ENCODE measurements at places on chromosomes 7 and 10.

GRCh38 chr10:132810141-132810806 lies 24.3 kb upstream of the NKX6-2 start:
- DNase-seq, result no peak

DNA sequence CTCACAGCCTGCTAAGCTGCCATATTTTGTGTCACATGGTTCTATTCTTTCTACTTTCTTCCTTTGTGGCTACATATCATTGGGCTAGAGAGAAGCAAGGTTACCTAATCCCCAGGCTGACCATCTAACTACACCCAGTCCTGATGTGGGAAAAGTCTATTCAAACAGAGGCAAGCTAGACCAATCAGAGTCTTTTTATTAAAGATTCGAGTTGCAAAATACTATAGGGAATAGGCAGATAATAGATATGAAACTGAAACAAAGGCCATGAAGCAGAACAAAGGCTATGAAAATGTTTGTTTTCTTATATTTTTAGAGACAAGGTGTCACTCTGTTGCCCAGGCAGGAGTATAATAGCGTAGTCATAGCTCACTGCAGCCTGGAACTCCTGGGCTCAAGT lies 36.7 kb downstream of the MTERF1 start:
- DNase-seq, result no peak

DNA sequence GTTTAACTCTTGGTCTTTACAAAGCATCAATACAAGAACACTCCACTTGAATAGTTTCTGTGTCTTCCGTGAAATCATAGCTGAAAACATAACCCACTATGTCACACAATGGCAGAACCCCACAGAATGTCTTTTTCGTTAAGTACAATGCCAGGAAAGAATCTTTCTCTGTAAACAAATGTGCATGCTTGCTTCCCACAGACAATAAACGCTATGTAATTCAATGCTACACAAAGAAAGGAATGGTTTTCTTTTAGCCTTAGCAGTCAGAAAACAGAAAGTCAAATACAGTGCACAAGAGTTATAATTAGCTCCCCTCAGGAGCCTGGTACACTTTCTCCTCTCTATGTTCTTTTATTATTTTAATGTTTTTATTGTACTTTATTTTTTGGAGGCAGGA lies 186.1 kb downstream of the SRPK2 start:
- no peak for DNase-seq

GRCh38 chr10:58508316-58508715 lies 4.4 kb upstream of the BICC1 start:
- peak; percentile 78 for DNase-seq

GRCh38 chr10:3750006-3750816 lies 34.8 kb downstream of the KLF6 start:
- no peak for DNase-seq

- no peak for DNase-seq
These were observed 125.2 kb downstream of the SLIT1 start for GRCh38 chr10:97060441-97061084.

DNA sequence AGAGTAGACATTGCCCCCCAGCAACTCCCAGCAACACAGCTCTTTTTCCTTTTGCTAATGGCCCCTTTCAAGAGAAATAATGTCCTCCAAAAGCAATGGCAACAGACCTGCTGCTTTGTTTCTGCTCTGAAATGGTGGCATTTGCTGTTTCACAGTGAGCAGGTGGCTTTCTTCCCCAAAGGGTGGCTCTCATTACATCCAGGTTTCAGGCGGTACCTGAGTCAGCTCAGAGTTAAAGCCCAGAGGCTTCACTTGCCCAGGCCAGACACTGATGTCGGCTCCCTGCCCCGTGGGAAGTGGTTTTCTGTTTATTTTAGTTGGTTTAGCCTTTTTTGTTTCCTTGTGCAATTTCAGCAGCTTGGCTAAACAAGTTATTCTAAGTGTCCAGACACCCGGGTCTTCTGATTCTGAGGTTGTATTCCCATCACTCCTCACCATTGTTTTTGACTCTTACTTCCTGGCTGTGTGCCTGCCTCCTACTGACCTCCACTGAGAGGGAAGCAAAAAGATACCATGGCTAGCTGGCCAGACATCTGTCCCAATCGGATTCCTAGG lies 7.8 kb upstream of the ATOH7 start:
- no peak for DNase-seq

GRCh38 chr7:50695026-50695425 lies 87.7 kb downstream of the GRB10 start:
- DNase-seq, result no peak

DNA sequence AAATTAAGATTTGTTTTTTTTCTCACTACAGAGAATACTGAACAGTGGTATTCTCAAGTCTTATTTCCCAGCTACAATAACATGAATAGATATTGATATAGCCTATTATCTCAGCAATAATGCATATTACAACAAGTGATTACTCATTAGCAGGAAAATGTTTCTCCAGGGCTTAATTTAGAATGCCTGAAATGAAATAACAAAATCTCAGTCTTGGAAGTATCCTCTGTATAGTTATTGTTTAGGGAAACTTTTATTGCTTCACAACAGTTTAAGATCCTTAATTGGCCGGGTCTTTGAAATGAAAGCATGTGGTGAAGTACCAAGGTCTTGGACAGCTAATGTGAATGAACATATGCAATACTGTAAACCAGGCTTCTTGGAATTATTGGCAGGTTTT lies 79.1 kb upstream of the ZEB1 start:
- DNase-seq, result no peak

DNA sequence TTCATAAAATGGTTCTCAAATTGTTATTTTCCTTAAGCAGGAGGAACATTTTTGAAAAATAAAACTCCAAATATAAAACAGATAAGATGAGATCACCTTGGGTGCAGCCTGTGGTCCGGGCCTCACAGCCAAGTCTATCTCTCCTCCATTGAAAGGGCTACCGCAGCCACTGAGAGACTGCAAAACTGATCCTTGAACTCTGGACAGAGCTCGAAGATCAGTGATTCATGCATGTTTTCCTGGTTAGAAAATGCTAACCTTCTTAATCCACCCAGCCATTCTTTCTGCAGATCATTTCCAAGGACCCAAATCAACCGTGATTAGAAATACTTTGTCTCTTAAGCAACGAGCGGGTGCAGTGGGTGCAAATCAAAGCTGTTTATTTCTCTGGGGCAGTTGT lies 378.8 kb downstream of the PLXDC2 start:
- no peak for DNase-seq

DNA sequence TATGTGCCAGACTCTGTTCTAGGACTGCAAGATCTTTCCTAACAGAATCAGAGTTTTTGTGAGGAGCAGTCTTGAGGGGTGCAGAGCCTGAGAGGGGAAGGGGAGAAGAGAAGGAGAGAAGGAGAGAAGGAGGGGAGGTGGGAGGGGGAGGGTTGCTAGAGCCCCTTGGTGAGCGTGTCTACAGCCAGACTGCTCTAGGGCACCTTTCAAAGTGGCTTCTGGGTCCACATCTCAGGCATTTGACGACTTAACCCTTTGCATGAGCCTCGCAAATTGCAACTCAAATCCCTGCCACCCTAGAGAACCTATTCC lies 31.1 kb upstream of the LEP start:
- DNase-seq, result no peak

DNA sequence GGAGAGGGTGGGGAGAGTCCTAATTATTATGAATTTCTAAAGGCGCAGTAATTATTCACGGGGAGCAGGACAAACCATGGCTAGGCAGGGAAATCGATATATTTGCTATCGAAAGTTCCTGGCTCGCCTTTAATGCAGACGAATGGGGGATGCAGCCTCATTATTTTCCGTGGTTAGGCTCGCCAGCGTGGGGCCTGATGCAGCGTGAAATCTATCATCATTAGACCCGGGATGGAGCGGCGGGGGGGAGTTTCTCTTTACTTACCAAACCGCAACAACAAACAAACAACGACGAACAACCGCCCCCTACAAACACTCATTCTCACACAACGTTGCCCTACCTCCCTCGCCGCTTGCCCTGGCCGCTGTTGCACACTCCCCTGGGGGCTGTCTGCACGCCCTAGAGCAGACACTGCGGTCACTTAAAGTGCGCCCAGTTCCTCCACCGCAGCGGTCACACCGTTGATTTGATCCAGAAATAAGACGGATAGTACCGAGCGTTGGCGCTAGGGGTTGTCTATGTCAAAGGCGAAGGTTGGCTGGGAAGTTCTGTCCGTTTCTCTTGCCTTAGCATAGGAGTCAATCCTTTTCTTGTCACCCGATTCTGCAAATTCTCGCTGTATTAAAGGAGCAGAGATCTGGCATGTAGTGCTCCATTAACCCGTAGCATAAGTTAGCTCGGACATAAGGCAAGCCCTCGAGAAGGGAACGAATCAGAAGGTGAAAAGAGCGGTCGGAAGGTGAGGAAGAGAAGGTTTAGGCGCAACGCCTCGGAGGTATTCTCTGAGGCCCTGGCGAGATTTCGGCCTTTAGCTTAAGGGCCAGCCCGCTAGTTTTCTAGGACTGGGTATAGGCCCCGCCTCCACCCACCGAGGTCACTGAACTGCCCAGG lies 10.4 kb downstream of the NXPH1 start:
- DNase-seq, result no peak

DNA sequence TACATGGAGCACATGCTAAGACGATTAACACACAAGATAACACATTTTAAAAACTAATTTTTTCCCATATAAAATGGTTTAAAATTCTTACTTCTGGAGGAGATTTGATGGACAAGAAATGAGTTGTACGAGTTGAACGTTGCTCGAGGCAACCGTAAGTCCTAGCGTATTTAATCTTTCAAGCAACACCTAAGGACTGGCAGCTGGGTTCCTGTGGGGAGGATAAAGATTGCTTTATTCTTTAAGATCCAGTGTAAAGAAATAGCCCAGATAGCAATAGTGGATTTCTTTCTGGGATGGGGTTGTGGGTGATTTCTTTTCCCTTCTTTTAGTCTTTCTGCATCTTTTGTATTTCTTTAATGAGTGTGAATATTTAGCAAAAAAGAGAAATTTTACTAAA lies 9.8 kb downstream of the TBXAS1 start:
- DNase-seq, result no peak

DNA sequence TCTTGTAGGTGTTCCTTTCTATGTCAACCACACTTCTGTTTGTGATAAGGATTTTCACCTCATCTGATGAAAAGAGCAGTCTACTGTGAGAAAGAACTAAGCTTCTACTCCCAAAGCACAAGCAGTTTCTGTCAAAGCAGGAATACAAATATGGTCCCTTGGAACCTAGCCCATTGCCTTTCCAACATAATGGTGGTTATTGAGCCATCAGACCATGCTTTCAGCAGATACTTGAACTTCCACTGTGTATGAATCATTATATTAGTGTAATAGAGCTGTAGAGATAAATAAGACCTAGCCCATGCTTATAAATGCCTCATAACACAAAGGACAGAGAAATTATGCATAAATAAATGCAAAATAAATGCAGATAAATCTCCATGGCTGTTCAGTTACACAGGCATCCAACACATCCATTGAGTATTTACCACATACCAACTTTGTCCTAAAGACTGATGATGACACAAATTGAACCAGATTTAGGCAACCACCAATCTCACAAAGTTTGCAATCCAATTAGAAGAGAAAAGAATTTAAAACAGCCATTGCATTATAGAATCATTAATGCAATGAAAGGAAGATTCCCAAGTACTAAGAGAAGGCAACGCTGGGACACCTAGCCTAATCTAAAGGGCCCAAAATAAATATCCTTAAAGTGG lies 729.4 kb upstream of the C7orf33 start:
- no peak for DNase-seq

DNA sequence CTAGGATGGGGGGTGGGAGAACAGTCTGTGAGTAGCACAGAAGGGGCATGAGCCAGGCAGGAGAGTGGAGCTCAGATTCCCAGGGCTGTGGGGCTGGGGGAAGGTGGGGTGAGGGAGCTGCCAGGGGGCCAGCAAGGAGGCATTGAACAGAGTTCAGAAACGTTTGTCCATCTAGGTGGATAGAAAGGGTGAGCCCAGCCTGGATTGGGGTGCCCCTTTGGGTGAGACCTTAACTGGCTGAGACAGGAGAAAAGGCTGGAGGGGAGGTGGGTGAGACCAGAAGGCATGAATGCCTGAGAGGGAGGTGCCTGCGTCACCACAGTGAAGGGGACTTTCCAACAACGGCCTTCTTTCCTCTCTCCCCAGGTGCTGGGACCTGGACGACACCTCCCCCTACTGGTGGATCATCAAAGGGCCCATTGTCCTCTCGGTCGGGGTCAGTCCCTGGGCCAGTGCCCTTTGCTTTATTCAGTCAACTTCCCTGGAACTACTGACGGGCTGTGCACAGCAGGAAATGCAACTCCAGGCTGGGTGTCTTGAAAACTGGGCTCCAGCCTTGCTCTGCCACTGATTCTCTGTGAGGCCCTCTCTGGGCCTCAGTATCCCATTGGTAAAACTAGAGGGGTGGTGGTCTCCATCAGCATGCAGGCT lies 11.0 kb downstream of the GHRHR start:
- DNase-seq, result no peak

GRCh38 chr7:92695308-92696261 lies 105.4 kb upstream of the FAM133B start:
- DNase-seq, result no peak

- DNase-seq, result no peak
These were observed 24.7 kb downstream of the AUTS2 start for GRCh38 chr7:69622960-69623359.

DNA sequence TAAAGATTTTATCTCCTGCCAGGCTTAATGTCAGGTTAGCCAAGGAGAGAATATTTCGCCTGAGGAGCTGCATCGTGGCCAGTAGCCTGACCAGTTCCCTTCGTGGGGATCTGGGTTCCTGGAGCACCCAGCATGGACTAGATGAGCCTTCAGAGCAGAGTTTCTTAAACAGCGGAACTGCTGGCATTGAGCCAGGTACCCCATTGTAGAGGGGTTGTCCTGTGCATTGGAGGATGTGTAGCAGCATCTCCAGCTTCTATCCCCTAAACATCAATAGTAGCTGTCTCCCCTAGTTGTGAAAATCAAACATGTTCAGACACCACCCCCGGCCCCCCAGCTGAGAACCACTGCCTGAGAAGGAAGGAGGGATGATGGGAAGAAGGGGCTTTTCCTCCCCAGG lies 36.2 kb downstream of the CDHR3 start:
- DNase-seq, result no peak

DNA sequence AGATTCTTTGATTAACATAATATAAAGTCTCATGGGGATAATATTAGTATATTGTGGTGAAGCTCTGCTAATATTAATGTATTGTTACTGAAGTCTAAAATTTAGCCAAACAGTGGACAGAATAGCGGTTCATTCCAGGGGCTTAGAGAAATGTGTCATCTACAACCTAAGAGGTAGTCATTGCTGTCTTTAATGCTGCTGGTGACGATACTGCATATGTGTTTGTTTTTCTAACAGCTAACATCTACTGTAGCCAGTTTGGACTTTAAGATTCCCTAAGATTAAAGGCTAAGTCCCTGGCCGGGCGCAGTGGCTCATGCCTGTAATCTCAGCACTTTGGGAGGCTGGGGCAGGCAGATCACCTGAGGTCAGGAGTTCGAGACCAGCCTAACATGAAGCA lies 102.0 kb upstream of the SAMD8 start:
- DNase-seq, result no peak

- no peak for DNase-seq
These were observed 2.0 kb downstream of the FZD9 start for GRCh38 chr7:73435471-73436009.

DNA sequence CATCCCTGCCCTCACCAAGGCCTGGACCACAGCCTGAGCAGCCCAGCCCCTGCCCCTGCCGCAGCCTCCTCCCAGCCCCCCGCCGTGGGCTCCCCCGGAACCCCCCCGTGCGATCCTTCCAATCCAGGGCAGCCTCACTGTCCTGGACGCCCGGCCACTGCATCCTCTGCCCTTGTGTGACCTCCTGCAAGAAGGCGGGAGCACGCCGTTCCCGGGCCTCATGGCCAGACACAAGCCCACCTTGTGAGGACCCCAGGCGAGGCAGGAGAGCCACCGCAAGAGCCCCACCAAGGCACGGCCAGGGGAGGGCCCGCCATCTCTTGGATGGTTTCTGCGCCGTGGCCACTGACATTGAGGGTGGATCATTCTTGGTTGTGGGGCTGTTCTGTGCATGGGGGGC lies 7.8 kb upstream of the LFNG start:
- no peak for DNase-seq
